ENCODE measurements at places on chromosomes 1 and 21.

DNA sequence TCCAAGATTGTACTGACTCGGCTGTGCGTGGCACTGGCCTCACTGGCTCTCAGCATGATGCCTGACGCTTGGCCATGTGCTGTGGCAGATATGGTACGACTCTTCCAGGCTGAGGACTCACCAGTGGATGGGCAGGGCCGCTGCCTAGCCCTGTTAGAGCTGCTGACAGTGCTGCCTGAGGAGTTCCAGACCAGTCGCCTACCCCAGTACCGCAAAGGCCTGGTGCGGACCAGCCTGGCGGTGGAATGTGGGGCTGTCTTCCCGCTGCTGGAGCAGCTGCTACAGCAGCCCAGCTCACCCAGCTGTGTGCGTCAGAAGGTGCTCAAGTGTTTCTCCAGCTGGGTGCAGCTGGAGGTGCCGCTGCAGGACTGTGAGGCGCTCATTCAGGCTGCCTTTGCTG, 2.9 kb downstream of the IPO13 start:
- no peak for DNase-seq

GRCh38 chr21:28949318-28949717, 43.4 kb downstream of the LTN1 start:
- no peak for DNase-seq

DNA sequence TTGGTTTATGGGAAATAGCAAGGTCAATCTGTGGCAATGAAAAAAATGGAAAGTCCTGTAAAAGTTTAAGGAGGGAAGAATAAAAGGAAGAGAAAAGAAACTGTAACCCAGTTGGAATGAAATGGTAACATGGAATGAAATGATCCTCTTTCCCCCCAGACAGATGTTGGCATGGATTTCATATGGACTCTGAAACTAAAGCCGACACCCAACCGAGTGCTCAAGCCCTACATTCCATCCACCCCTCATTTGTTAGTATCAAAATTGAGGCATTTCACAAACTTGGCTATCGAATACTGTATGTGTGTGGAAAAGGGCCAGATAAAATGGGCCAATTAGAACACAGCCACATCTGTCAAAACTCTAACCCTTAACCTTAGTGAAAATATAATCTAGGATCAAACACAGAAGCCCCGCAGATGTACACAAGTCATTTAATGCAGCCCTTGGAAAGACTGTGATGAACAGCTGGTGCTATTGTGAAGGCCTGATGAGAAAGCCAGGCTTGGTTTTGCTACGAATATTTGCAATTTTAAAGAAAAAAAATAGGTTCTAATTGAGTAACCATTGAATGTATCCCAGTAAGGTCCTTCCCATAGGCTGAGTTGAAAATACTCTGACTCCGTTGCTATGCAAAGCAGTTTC, 72.6 kb upstream of the RGL1 start:
- DNase-seq: peak; percentile 35

DNA sequence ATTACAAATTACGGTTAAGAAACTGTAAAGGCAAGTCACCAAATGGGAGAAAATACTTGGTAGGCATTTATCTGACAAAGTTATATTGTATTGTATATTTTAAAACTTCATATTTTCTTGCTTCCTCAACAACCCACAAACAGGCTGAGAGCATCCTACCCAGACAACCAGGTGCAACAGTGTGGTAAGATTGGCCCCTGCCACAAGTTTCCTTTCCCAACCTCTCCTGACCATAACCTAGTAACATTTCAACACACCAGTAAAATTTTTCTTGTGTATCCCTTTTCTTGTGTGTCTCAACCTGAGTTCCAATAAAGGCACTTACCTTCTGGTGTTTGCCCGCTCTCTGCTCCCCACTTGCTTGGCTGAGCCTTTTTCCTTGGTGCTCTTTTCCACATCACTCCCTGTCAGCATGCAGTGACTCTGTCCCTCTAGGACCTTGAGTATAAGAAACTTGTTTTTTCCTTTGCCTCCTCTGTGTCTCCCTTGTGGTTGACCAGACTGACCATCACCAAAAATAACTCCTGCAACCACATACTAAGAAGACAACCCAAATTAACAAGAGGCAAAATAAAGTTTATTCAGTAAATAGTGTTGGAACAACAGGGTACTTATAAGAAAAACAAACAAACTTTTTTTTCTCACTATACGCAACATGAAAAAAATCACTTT, 40.9 kb downstream of the FCRL3 start:
- no peak for DNase-seq

GRCh38 chr1:208162903-208163302, 81.3 kb downstream of the PLXNA2 start:
- no peak for DNase-seq

DNA sequence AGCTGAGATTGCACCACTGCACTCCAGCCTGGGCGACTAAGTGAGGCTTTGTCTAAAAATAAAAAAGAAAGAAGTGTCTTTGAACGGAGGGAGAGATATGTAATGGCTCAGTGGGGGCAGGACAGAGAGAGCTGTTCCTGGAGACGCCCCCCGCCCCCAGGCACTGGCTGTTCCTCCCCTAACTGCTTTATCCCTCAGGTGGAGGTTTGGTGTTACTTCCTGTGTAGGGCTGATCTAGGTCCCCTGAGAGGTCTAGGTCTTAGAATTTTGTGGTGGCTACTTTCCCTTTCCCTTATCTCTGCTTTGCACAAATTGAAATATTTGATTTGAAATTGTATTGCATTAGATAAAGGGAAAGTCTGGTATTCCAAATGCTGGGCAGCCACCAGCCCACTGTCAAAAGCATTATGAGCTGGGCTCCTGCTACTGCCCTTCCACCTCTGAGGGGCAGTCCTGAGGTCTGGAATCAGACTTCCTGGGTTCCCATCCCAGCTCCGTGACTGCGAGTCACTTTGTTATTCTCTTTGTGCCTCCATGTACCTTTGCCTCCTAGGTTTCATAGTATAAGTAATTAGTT, 134.8 kb upstream of the KIF26B start:
- no peak for DNase-seq

DNA sequence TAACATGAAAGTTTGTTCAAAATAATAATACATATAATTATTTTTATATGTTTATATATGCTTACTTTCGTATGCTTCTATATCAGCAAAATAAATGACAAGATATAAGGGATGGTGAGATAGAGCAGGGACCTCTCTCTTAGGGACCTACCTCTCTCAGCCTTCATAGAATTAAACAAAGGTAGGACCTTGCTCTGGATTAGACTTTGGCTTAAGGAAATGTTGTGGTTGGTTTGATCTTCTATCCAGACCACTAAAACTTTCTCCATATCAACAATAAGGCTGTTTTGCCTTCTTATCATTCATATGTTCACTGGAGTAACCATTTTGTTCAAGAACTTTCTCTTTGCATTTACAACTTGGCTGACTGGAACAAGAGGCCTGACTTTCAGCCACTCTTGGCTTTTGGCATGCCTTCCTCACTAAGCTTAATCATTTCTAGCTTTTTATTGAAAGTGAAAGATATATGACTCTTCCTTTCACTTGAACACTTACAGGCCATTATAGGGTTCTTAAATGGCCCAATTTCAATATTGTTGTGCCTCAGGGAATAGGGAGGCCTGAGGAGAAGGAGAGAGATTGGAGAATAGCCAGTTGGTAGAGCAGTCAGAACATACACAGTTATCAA, 14.4 kb downstream of the FRRS1 start:
- DNase-seq: no peak

DNA sequence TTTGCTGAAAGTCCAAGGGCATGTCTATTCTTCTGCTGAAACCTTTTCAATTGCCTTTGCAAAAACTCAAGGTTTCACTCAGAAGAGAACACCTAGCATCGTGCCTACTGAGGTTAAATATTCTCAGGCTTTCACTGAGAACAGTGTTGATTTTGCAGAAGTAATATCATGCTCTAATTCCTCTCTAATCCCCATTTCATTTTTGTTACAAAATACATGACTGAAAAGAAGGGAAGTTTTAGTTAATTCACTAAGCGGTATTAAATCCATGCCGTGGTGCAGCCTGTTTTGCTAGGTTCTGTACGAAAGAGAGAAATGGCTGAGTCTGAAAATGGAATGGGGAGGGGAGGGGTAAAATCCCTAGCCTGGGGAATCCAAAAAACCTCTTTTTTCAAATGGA, 163.2 kb upstream of the CAMK1G start:
- no peak for DNase-seq

DNA sequence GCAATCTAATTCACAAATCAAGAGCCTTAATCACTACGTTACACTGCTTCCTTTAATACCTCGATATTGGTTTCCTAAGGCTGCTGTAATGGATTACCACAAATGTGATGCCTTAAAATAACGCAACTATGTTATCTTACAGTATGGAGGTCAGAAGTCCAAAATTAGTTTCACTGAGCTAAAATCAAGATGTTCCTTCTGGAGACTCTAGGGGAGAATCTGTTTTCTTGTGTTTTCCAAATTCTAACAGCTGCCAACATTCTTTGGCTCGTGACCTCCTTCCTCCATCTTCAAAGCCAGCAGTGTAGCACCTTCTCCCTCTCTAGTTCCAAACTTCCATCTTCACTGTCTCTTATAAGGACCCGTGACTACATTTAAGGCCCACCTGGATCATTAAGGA, 335.0 kb upstream of the NFIA start:
- no peak for DNase-seq

GRCh38 chr1:112686417-112686816, 12.0 kb downstream of the MOV10 start:
- no peak for DNase-seq

GRCh38 chr1:232813760-232814159, 8.5 kb downstream of the MAP10 start:
- DNase-seq: no peak

DNA sequence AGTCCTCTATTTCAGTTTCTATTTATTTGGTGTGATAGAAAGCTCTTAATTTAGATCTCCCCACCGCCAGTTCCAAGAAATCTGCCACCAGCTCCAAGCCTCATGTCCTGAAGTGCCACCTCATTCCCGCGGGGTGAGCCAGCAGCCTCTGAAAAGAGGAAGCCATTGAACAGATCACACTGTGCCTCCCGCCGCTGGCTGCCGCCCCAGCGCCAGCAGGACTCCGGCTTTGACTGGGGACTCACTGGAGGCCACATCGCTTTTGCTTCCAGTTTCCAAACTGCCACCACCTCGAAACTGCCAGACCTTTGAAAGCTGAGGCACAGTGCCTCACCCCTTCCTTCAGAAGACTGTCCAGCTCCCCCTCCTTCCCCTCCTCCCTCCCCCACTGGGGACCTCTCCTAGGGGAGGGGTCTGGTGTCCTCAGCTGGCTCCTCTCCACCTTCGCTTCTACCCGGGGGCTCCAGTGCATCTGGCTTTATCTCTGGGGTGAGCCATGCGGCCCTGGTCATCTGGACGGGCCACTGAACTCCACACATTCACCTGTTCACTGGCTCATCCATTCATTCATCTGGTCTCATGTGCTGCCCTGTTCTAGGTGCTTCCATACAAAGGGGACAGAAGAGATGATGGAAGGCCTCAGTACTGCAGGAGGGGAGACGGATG, 58.9 kb downstream of the VPS26C start:
- DNase-seq: no peak

DNA sequence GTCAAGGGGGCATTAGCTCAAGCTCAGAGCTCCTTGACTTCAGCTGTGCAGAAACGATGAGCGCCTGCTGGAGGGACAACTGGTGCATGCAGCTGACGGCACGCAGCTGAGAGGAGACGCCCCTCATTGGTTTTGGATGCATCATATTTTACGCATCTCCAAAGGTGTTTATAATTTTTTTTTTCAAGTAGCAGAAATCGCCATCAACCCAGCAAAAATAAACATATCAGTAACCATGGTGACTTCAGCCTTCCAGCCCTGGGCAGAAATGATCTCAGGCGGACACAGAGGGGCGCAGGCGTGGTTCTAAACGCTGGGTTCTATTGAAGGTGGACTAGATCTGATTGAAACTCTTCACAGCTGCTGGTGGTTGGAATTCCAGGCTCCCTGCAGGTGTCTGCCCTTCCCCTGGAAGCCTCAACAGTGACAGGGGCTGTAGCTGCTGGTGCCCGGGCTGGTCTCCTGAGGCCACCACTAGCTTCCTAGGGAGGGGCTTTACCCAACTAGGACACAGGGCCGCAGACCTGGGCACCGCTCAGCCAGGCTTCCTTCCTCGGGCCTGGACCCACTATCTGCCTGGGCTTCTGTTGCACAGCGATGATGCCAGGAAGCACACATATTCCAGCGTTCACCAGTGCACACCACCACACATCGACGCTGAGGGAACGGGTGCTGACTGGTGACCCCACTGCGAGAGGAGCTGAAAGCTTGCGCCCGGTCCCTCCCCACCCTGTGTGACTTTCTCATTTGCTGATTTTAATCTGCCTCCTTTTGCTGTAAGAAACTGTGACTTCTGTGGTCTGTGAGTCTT, 63.7 kb upstream of the ABCG1 start:
- no peak for DNase-seq

- peak; percentile 93 for DNase-seq
These were observed 1093.1 kb downstream of the MRPL39 start for GRCh38 chr21:24514081-24514733.

GRCh38 chr1:241627453-241628259, 12.5 kb downstream of the CHML start:
- peak; percentile 54 for DNase-seq

- DNase-seq: no peak
These were observed 98.1 kb downstream of the TNNI3K start for GRCh38 chr1:74333244-74333643.

DNA sequence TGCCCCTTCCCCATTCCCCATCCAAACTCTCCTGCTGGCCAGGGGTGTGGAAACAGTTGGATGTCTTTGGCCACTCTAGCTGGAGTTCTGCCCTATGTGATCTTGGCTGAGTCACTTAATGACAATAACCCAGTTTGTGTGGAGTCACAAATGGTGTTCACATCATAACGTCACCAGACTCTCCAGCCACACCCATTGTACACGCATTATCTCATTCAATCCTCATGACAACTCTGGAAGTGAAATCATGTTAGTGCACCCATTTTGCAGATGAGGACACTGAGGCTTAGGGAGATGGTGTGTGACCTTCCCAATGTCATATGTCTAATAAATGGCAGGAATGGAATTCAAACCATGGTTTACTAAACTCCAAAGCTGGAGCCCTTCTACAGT, 1.2 kb upstream of the CDA start:
- no peak for DNase-seq

DNA sequence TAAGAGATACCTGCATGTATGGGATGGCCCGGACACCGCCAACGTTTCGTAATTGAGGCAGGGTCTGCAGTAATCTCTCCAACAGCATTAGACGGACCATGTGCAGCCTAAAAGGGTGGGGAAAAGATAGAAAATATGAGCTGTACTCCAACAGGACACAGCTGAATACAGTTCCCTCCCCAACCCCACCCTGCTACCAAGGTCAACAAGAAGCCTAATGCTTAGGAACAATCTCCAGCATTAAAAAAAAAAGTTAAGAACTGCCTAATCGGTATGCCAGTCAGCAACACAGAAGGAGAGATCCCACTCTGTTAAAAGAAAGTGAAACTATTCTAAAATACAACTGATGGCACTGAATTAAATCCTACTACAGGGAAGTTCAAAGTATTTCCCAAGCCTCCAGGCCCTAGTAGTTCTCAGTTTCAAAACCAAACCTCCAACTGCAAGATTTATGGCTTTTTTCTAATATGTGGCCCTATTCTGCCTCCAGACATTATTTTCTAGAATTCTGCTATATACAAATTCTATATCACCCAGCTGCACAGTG, 81.0 kb downstream of the UBR4 start:
- no peak for DNase-seq

- no peak for DNase-seq
These were observed 23.7 kb downstream of the PHLDA3 start for GRCh38 chr1:201445310-201445709.
